ENCODE measurements at places on chromosomes 16 and 17.

DNA sequence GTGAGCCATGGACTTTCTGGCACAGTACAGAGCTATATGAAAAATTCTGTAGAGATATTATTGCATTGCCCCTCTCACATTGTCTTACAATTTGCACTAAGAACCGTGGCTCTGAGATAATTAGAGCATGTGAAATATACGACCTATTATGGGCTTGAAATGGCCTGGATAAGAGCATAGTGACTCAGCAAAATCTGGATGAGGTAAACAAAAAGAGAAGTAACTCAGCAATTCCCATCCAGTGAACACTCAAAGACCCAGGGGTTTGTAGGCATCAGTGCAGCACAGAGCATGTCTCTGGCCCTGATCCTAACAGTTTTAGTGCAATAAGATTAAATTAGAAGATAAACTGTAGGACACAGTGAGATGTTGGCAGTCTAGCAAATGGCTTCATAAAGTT is 317.2 kb upstream of the MYOCD start:
- no peak for DNase-seq

DNA sequence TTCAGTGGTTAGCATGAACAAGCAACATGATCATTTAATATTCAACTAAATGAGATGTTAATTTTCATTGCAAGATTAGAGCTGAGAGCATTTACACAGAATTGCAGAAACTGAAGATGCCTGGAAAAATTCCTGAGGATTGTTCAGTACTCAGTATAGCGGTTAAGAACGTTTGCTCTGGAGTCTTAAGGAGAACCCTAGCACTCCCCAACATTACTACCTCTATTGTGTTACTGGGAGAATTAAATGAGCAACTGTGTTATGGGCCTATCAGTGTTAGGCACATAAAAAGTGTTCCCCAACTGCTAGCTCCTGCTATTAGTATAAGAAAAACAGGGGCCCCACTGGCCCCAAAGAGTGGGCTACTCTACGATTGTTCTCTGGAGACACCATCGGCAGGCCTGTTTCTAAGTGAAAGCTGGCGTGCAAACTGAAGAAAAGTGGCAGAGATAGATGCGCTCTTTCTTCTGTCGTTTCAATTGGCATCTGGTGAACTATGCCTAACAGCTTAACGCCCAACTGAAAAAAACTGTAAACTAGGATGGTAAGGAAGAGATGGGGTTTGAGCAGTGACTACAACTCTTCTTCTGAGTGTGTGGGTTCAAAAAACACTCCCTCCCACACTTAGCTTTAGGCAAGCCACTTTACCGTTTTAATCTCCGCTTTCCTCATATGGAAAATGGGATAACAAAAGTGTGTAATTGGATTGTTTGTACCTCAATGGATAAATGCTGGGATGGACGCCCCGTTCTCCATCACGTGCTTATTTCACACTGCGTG is 1.3 kb downstream of the CDR2 start:
- no peak for DNase-seq

DNA sequence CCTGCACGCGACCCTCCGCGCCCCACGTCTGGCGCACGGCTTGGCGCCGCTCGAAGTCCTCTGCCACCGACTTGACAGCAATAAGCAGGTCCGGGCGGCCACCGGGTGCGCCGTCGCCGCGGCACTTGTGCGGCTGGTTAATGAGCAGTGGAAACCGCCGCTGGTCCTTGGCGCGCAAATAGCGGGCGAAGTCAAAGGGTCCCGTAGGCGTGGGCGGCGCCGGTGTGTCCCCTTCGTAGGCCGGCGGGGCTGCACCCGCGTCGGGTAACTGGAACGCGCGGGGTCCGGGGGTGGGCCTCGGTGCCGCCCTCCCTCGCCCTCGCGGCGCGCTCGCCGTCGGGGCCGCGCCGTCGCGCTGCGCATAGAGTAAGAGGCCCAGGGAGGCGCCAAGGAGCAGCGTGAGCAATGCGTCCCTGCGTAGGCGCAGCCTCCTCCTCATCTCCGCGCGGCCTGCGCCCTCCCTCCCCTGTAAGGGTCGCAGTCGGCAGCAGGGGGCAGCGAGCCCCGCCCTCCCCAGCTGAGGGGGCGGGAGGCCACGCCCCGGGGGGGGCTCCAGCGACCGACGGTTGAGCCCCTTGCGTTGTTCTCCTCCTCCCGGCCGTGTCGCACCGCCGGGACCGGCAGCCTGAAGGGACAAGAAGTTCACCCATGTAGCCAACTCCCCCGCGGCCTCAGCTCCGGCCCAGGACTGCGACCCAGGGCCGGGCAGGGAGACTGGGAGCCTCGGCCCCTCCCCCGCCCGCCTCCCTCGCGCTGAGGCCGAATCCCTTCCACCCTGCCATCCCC is 558 bp downstream of the B3GNT9 start:
- DNase-seq: peak; percentile 44

GRCh38 chr17:15038656-15039055 is 226.5 kb downstream of the PMP22 start:
- no peak for DNase-seq

GRCh38 chr17:33671491-33671890 is 378.4 kb upstream of the ASIC2 start:
- DNase-seq: no peak

DNA sequence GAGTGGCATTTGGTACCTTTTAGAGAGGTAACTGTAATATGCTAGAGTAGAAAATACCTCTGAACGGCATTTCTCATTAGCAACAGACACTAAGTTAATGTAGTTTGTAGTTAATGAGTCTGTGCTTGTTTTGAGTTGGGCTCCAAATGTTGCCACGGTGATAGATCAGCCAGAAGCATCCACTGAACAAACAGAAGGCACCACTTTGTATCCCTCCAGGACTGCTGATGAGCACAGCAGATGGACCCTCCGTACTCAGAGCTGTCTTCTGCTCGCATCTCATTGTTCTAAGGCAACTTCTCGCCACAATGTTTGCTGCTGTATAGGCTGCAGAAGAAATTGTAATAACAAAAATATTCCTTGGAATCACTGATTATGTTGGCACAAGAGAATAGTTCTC is 56.1 kb downstream of the TNRC6C start:
- no peak for DNase-seq

- no peak for DNase-seq
Observed at GRCh38 chr17:66636111-66636510, 198.8 kb upstream of the CACNG5 start.

DNA sequence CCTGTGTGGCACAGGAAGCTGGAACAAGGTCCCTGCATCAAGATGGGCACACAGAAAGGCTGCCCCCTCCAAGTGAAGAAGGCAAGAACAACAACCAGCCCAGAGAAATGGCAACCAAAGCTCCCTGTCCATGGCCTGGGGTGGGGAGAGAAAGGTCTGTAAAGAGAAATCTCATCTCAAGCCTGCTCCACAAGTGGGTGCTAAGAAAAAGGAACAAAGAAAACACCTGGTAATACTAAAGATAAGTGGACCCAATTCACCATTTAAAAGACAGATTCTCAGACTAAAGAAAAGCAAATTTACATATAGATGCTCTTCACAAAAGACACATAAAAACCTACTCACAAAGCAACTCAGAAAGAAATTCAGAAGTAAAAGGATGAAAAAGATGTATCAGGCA is 107.4 kb downstream of the PARN start:
- no peak for DNase-seq

DNA sequence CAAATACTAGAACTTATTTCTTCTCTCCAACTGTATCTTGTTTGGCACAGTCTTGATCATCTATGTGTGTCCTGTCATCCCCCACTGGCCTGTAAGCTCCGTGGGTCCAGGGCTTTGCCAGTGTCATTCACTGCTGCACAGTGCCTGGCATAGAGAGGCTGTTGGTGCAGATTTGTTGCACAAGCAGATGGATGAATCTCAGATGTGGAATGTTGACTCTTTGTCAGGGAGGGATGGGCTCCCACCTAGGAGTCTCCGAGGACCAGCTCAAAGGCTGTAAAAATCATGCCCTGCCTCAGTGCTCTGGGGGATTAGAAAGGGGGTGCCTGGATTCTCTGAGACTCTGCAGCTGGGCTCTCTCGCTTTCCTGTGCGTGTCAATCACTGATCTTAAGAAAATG is 60.6 kb downstream of the RAB11FIP4 start:
- no peak for DNase-seq

DNA sequence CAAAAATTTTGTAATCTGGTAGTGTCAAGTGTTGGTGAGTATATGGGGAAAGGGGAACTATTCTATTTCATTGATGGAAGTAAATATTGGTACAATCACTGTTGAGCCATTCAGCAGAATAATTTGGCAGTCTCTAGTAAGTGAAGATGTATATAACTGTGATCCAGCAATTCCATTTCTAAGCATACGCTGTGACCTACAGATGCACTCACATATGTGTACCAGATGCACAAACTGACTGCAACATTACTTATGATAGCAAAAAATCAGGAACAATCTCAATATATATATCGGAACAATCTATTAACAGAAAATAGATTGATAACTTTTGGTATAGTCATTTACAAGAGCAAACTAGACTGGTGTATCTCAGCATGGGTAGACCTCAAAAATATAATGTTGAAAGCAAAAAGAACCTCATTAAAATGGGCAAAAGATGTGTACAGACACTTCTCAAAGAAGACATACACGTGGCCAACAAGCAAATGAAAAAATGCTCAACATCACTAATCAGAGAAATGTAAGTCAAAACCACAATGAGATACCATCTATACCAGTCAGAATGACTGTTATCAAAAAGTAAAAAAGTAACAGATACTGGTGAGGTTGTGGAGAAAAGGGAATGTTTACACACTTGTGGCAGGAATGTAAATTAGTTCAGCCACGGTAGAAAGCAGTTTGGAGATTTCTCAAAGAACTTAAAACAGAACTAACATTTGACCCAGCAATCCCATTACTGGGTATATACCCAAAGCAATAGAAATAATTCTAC is 20.7 kb downstream of the ADAP2 start:
- DNase-seq: no peak

DNA sequence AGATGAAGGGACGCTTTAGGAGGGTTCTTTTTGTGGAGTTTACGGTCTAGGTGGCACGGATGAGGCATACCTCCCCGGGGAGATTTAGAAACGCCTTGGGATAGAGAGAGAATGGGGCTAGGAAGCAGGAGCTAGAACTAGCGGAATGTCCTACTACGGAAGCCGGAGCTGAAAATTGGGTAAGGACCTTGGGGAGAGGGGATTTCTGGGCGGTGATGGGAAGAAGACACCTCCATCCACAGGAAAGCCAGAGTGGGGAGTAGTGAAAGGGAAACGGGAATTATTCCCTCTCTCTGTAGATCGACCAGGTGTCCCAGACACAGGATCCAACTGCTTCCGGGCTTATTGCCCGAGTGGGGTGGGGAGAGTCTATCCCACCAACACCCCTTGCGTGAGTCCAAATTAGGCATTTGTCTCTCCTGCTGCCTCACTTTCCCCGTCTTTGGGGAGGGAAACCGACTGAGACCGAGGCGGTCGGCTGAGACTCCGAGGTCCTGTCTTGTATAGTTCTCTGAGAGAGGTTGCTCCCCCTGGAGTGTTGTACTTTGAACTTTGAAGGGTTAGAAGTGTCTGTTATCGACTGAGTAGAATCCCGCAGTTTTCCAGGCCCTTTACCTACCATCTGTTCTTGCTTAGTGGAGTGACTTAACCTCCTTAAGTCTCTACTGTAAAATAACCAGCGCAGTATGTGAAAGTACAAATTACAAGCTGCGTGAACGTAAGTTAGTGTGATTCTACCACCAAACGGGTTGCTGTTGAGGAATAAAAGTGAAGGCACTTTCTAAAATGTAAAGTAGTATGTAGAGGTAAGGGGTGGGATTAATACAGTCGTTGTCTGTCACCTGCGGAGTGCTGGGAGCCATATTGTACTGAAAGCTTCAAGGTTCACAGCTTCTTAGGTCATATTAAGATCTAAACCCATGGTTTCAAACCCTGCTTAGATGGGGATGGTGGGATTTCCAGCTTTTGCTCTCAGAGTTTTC is 1.0 kb downstream of the RSPRY1 start:
- no peak for DNase-seq

DNA sequence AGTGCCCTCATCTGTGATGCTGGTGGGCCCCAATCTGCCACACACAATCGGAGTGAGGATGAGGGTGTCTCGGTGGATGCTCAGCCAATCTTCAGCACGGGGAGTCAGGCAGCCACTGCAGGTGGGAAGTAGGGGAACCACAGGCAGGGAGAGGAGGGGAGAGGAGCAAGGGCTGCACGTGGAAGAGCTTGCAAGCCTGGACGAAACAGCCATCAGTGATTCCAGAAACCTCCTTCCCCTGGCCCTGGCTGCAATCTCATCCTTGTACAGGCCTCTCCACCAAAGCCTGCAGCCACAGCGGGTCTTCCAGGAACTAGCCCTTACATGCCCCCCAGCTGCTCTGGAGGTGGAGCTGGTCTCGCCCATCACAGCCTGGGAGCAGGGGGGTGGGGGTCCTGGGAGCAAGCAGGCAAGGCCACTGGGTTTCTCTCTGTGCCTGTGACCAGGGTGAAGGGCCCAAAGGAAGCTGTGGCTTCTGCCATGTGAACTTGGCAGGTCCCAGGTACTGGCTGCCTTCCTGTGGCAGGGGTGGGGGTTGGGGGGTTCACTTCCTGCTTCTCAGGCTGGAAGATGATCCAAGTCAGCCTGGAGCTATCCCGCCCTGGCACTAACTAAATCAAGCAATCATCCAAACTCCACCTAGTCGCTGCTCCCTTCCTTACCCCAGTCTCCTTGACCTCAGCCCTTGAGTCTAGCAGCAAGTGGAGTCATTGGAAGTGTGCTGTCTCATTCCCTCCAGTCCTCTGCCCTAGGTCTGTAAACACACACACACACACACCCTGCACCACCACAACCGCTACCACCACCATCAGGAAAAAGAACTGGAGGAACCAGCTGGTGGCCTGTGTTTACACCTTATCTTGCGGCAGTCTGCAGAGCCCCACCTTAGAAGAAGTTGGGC is 29.4 kb upstream of the MLKL start:
- no peak for DNase-seq

DNA sequence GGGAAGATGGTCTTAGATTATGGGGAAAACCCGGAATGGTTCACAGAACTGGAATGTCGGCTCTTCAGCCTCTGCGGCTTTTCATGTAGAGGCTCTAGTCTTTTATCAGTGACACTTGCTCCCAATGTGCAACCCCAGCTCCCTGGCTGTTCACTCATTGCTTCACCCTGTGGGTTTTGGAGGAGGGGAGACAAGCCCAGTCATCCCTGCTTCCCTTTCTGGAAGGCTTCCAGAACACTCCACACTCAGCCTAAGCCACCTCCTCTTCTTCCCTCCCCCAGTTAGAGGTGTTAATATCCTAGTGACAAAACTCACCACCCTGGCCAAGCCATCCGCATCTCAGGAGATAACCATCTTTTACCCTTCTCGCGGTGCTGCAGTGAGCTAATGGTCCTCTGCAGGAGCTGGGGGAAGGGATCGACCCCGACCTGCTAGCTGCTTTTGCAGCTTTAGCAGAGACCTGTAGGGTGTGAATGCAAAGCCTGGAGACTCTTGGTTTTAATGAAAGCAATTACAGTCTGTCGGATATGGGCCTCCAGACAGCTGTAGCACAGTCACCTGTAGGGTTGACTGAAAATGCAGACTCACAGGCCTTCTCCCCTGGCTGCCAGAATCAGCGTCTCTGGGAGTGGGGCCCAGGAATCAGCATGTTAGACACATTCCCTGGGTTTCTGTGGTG is 24.3 kb upstream of the LASP1NB start:
- no peak for DNase-seq

DNA sequence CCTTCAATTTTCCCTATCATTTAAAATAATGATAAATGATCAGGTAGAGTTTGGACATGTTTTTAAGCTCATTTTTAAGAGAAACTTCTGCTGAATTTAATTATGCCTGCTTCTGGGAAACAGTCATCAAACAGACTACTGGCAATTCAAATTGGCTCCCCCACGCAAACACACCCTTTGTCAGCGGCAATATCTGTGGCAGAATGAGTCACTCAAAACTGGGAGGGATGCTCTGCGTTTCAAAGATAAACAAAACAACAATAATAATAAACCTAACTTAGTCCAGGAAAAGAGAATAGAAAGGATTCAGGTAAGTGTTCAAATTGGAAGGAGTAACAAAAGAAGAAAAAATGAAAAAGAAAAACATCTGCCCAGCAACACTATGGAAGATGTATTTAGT is 108.1 kb upstream of the ERCC4 start:
- no peak for DNase-seq
